ENCODE measurements at places on chromosomes 11 and 22.
A peak's percentile ranks its signal among the peaks of the same experiment; 100 is the strongest.

GRCh38 chr11:127017482-127017881 is 16.9 kb upstream of the KIRREL3 start:
- DNase-seq, result no peak

DNA sequence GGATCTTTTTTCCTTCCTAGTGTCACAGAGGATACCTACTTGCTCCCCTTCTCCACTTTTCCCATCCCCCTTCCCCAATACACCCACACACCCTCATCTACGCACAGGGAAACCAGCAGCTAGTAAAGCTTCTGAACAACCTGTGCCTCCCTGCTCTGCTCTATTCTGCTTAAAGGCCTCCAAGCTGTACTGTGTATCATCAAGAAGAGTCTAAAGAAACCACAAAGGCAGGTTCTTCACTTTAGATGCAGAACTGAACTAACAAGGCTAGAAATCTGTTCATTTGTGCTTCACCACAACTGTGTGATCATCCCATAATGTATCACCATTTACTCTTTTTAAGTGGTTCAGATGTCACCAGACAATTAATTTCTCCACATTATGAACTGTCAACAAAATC is 132.5 kb downstream of the SGSM3 start:
- no peak for DNase-seq

GRCh38 chr22:29854432-29854831 is 16.4 kb upstream of the ASCC2 start:
- DNase-seq, result no peak

DNA sequence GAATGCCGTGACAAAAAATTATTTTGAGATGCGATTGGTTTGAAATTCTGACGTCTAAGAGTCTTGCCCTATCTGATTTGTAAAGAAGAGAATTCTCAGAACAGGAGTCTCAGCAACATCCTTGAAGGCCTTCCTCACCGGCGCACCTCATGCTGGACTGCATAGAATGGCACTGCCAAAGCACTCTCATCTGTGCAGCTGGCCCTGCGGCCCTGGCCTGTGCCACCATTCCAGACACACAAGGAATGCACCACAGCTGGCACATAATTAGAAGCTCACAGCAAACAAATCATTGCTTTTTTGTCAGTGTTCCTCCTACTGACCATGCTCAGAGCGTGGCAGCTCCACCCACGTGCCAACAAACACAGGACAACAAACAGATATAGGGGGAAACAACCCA is 166.0 kb downstream of the KIRREL3 start:
- DNase-seq, result no peak

GRCh38 chr22:24391836-24392217 is 35.6 kb upstream of the ADORA2A start:
- no peak for DNase-seq

GRCh38 chr11:77647654-77648305 is 10.2 kb upstream of the CLNS1A start:
- DNase-seq, result no peak

GRCh38 chr11:117884994-117885393 is 8.5 kb upstream of the FXYD6 start:
- DNase-seq, result no peak

GRCh38 chr11:6567371-6567745 is 36.1 kb downstream of the RRP8 start:
- DNase-seq, result no peak

GRCh38 chr11:83456566-83456965 is 170.4 kb upstream of the CCDC90B start:
- no peak for DNase-seq

DNA sequence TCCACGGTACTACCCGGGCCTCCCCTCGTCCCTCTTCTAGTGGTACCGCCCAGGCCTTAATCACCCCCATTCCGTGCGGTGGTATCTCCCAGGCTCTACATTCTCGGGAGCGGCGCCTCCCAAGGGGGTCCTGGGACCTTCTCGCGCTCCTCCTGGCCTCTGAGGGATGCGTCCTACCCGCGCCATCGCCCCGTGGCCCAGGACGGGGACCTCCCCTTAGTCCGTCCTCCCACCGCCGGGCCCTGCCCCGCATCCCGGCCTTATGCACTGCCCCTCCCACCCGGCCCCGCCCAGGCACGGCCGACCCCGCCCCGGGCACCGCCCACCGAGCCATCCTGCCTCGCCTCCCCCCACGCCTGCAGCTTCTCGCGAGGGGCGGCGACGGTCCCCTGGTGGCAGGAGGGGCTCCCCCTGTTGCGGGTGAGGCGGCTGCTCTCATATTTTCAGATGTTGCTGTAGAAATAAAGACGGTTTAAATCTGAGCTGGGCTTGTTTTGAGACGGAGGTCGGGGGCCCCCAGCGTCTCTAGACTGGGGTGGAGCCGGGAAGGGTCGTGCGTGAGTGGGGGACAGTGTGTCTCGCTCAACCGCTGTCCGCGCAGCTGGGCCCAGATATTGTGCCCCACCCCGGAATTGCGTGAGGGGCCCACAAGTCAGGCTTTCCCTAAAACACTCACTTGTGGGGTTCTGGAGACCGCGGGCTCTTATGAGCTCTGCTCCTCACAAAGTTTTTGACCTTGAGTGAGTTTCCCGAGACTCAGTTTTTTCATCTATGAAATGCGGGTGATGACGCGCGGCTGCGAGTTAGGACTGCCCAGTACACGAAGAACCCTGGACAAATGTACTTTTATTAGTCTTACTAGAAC is 828 bp upstream of the RAB1B start:
- peak; percentile 77 for DNase-seq
